Pancreas (tissue), 10 donors: ENCODE measurements at places on chromosomes 5 and 9. TPM values are rescaled to one million over a fixed set of nuclear protein-coding genes. Genes with fewer than 3 reads are reported as not detected.

FBP2 gene
- 0.74 TPM for total RNA-seq

IFNK gene
- not detected for total RNA-seq

SLC25A51 gene
- total RNA-seq: 11.9 TPM

DNA sequence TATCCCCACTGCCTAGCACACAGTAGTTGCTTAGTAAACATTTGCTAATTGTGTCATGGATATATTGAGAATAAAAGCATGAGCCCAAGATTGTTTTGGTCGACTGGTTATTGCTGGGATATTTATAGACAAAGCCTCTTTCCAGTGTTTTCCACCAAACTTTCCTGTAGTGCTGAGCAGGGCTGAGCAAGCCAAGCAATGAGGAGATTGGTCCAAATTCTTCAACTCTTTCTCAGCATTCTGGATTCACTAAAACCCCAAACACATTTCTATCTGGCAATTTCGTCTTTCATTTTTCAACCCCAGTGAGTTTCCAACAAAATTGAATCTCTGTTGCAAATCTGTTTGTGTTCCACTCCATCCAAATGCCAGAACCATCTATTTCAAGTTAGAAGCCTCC is 31.9 kb upstream of the TARS1 start:
- H3K36me3 ChIP-seq: no peaks in the 10 kb centered on the region
- no peaks in the 10 kb centered on the region for H3K27me3 ChIP-seq
- no peak overlapping the region for H3K27ac ChIP-seq
- H3K4me3 ChIP-seq: no peak overlapping the region

DNA sequence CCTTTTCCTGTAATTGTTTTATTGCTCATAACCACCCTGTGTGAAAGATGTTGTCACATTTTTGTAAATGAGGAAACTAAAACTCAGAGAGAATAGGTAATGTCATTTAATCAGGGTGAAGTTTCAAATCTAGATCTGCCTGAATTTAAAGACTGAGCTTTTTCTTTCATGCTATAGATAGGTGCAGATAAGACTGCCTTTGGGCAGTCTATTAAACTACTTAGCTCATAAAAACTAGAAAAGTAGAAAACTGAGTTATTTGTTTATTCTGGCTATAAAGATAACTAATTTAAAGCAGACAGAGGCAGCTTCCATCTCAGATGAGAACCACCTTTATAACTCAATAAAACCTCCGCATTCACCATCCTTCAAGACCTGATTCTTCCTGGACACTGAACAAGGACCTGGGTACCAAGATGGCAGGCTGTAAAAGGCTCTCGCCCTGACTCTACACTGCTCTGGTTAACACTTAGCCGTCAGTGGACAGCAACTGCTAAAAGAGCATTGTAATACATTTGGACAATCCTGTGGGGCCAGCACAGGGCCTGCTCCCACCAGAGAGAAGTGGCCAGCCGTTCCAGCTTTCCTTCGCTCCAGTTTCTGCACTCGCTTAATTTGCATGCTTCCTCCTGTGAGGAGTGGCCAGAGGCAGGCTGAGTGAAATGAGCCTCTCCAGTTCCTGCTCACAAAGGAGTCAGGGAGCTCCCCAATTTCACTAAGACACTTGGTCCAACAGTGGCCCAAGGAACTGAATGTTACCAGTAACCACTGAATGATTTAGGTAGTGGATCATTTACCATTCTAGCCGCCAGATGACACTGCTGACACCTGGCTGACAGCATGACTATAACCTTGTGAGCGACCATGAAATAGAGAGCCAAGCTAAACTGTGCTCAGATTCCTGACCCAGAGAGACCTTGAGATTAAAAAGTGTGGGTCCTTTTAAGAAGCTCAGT is 566.4 kb downstream of the EFNA5 start:
- no peaks in the 10 kb centered on the region for H3K27me3 ChIP-seq
- H3K27ac ChIP-seq: no peak overlapping the region
- no peaks in the 10 kb centered on the region for H3K36me3 ChIP-seq
- H3K4me1 ChIP-seq: no peaks in the 10 kb centered on the region
- no peak overlapping the region for H3K4me3 ChIP-seq

DNA sequence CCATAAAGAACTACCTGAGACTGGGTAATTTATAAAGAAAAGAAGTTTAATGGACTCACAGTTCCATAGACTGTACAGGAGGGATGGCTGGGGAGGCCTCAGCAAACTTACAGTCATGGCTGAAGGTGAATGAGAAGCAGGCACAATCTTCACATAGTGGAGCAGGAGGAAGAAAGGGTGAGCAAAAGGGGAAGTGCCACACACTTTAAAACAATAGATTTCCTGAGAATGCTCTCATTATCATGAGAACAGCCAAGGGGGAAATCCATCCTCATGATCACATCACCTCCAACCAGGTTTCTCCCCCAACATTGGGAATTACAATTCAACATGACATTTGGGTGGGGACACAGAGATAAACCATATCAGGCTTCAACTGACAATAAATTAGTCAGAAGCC is 664.9 kb downstream of the TAF11L14 start:
- H3K36me3 ChIP-seq: no peaks in the 10 kb centered on the region
- no peaks in the 10 kb centered on the region for H3K27me3 ChIP-seq
- H3K4me1 ChIP-seq: no peaks in the 10 kb centered on the region
- no peak overlapping the region for H3K4me3 ChIP-seq

GRCh38 chr5:157961896-157962590 is 103.1 kb upstream of the CLINT1 start:
- no peaks in the 10 kb centered on the region for H3K27me3 ChIP-seq
- H3K4me3 ChIP-seq: no peak overlapping the region
- H3K4me1 ChIP-seq: no peaks in the 10 kb centered on the region
- H3K36me3 ChIP-seq: no peaks in the 10 kb centered on the region

GRCh38 chr5:25963251-25964008 is 1075.0 kb downstream of the CDH9 start:
- H3K4me1 ChIP-seq: no peaks in the 10 kb centered on the region
- DNase-seq: no peak
- no peaks in the 10 kb centered on the region for H3K36me3 ChIP-seq
- no peak overlapping the region for H3K4me3 ChIP-seq
- no peak overlapping the region for H3K27ac ChIP-seq

DNA sequence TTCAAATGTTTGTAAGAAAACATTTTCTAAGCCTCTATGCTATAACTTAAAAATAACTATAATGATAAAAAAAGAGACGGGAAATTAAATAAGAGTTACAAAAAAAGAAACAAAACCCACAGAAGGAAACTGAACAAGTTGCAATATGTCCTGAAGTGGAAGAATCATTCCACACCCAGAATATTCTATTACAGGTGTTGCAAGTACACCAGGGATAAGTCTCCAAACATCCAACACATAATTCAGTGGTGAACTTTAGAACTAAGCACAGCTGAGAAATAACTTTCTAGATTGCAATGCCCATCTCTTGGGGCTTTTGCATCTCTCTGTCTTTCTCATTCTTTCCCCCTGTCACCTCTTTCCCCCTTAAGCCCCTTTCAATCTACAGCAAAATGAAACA is 325.2 kb downstream of the BRINP1 start:
- no peak for DNase-seq
- no peak overlapping the region for H3K27ac ChIP-seq
- peaks cover 3% of the 10 kb centered on the region for H3K27me3 ChIP-seq

- H3K4me3 ChIP-seq: no peak overlapping the region
- no peaks in the 10 kb centered on the region for H3K4me1 ChIP-seq
- H3K27ac ChIP-seq: no peak overlapping the region
- H3K27me3 ChIP-seq: peaks cover 4% of the 10 kb centered on the region
- no peaks in the 10 kb centered on the region for H3K36me3 ChIP-seq
- DNase-seq: no peak
These were observed 10.6 kb upstream of the FAM163B start for GRCh38 chr9:133619791-133620190.
